ENCODE measurements at places on chromosomes 12 and 14.

DNA sequence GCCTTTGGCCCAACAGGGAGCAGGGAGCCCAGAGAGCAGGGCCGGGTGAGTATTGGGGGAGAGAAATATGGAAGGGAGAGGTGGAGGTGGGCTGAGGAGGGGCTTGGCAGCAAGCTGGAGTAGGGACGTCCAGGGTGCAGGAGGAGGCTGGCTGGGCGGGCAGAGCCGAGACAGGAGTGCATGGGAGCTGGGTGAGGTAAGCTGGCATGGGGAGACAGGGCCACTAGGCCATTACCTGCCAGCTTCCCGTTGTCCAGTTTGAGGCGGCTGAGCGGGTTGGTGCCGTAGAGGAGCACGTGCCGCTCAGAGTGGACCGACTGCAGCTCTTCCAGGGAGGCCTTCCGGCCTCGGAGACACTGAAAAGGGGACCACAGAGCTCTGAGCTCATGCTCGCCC lies 18.3 kb downstream of the SLC48A1 start:
- DNase-seq = no peak

DNA sequence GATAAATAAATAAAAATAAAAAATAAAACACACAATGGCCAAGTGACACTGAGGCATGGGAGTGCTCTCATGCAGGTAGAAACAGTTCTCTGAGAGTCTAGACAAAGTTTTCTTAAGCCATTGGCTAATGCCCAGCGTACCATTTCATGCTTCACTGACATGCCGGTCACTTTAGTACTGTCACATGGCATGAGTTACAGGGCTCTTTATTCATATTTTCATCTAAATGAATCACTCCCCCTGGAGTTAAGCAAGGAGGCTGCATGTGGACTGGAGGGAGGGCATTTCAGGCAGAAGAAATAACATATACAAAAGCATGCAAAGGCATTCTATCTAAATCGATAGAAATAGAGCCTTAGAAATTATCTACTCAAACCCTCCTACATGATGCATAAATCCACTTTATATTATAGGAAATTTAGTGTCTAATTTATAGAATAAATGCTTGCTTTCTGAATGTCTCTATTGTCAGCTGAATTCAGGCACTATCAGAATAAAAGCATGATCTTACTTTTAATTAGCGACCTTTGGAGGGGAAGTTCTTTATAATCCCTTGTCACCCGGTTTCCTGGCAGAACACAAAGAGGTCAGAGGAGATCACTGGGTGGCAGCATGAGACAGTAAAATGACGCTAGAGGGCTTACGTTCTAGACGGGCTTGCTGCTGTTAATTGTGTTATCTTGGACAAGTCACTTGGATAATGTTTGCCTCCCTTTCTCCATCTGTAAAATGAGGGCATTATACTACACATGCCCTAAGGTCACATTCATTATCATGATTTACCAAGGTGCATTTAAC lies 17.5 kb downstream of the DYRK4 start:
- DNase-seq = no peak

DNA sequence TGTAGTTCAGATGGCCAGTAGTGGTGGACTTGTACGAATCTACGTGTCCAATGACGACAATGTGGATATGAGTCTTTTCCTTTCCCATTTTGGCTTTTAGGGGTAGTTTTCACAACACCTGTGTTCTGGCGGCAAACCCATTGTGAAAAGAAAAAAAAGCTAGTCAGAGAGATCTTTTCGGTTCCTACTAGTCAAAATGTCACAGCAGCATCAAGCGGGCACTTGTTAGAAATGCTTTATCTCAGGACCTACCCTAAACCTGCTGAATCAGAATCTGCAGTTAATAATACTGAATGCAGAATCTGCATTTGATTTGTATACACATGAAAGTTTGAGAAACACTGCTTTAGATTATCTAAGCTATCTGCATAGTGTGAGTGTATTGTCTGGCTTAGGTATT lies 18.3 kb downstream of the AEBP2 start:
- no peak for DNase-seq

- DNase-seq = no peak
Observed at GRCh38 chr12:107326237-107326636, 232.9 kb upstream of the CRY1 start.

DNA sequence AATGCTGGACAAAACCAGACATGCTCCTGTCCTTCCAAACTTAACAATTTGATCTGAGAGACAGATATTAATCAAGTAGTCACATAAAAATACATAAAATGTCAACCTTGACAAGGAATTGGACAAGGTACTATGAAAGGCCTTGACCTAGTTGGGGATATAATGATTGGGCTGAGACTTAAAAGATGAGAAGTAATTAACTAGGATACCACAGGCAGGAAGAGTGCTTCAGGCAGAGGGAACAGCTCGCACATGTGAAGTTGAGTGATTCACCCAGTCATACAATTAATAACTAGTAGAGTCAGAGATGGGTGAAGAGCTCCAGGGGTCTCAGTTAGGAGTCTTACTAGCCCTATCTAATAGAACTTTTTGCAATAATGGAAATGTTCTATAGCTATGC lies 259.5 kb downstream of the MSRB3 start:
- no peak for DNase-seq

DNA sequence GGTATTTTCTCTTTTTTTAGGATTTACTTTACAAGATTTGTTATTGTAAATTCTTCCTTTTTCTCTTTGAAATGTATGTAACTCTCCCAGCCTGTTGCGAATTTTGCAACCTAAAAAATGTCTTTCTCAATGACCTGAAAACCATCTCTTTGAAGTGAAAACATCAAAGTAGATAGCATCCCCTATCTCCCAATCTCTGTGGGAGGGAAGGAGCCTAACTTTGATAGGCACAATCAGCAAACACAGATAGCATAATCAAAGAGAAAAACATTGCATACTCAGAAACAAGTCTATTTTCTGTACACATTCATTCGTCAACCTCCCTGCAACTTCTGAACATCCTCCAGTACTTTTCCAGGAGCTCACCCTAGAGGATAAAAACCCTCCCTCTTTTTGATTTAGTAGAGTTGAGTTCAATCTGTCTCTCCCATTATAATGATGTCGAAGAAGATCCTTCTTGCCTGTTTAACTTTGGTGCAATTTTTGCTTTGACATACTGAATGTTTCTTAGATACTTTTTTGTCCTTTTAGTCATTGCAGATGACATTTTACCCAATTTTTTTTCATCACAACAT lies 849.2 kb upstream of the LRFN5 start:
- DNase-seq = no peak

GRCh38 chr12:9662488-9662887 lies 7.0 kb upstream of the CLEC2D start:
- no peak for DNase-seq

GRCh38 chr14:80522411-80522810 lies 311.1 kb upstream of the DIO2 start:
- no peak for DNase-seq

- DNase-seq = no peak
Observed at GRCh38 chr14:58637040-58637390, 747 bp upstream of the DACT1 start.

- DNase-seq = no peak
Observed at GRCh38 chr12:29167445-29167844, 18.4 kb downstream of the FAR2 start.

DNA sequence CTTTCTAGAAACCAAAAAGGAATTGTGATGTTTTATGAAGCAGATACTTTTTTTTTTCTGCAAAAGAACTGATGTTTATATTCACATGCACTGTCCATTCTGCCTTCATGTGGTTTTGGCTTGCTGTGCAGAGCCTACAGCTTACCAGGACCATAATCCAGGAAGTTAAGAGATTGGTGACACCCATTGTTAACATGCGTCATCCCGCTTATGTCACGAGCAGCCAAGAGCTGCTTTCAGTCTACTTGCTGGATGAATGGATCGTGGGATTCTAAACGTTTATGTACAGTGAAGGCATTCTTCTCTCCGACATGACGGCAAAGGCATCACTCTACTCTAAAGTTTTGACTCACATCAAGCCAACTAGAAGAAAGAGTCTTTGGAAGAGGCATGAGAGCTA lies 76.6 kb downstream of the PAX9 start:
- no peak for DNase-seq

- no peak for DNase-seq
Observed at GRCh38 chr12:52633383-52633782, 15.0 kb upstream of the KRT73 start.

DNA sequence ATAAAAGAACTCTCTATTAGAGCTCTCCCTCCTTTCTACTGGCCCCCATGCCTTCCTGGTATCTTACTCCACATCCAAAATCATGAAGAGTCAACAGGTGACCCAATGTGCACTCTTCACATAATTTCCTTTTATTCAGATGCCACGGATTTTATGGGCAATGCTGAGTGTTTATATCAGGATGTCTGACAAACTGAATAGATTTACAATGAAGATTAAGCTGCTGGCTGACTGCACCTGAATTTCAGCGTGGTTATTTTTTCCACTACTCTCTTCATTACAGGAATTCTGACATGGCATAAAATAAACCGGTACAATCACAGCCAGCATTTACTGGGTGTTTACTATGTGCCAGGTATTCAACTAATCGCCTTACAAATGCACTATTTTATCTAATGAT lies 29.4 kb upstream of the CERS5 start:
- DNase-seq = no peak

- no peak for DNase-seq
Observed at GRCh38 chr12:124368421-124369032, 73.6 kb downstream of the RFLNA start.

GRCh38 chr14:58027904-58028303 lies 124.1 kb downstream of the ARMH4 start:
- DNase-seq = no peak

DNA sequence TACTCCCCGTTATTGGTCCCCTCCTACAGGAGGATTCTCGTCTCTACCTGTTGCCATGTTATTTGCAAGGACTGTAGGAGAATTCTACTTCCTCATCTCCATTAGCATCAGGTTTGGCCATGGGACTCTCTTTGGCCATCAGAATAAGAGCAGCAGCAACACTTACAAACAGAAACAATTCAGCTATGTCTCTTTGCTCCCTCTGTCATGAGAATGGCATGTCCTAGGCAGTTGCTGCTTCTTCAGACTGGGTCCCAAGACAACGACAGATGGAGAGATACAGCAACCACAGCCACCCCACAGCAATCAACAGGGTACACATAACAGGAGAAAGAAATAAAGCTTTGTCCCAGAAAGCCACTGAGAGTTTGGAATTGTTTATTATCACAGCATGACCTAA lies 19.7 kb downstream of the SLC41A2 start:
- no peak for DNase-seq

Data from stimulated activated naive CD4-positive, alpha-beta T cell treated with Interleukin-2 at 50 U/mL for 16 hours (primary cell).